ENCODE measurements at places on chromosomes 12 and 14.

DNA sequence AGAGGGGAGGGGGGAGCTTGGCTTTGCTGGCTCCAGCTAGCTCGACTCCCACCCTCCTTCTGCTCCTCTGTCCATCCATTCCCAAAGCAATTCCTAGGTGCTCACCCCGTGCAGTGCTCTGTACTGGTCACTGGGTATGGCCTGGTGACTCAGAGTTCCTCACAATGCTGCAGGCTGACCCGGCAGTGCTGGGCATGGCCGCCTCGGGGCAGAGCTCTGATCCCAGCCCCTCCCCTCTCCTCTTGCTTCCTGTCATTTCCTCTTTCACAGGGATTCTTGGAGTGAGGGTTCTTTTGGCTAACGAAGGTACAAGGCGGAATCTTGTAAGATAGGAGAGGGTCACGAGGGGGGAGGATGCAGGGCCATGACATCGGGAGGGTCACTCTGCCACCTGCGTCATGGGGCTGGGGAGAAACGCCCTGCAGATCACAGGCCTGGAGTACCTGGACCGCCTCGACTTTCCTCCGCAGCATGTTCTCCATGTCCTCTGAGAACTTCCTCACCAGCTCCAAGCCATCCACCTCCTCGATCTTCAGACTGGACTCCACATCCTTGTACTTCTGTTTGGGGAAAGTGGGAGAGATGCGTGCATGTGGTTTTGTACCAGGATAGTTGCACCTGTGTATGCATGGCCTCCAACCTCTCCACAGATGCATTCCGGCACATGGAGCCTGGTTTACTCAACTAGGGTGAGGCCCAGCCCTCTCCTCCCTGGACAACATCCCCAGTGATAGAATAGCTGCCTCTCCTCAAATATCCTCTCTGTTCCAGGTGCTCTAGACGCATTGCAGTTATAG is 5.7 kb downstream of the CACNA2D4 start:
- no peak for DNase-seq

DNA sequence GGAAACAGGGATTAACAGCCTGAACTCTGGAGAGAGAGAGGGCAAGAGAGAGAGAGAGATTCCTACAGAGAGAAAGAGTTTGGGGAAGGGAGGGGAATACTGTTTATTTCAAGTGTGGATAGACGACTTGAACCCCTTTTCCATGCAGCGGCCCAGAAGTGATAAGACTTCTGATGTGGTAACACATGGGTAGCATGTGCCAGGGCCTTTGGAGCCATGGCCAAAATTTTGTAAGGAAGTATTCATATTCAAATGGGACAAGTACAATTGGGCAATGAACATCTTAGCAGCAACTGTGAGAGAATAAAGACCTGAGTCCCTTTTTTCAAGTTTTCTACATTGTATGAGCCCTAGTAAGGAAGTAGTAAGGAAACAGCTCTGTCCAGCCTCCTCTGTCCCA is 42.4 kb upstream of the CCDC196 start:
- DNase-seq: no peak

DNA sequence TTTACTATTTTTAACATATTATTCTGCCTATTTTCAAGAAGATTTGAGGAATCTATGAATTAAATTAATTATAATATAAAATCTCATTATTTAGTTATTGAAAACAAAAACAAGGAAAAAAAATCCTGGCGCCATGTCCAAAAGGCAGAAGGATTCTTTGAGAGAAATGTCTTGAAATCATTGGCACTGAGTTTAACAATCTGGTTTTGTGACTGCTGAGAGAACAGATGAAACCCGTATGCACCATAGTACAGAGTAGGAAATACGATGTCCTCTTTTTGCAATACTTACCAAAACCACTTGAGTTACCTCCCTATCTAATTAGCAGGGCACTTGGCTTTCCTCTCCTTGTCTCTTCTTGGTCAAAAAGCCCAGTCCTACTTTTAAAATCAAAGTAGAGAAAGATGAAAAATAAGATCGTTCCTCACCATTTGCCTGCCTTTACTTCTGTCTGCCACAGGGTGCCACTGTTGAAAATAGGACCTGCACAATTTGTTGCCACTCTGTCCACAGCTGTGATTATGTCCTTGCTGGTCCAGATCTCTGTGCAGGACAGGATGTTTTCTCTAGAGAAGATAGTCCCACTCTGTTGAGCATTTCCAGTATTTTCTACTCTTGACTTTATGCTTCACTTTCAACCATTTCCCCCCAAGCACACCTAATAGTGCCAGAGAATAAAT is 179.7 kb downstream of the PDZRN4 start:
- no peak for DNase-seq

GRCh38 chr14:61179796-61180398 is 101.2 kb downstream of the TMEM30B start:
- DNase-seq: no peak

GRCh38 chr12:109793826-109794501 is 39.2 kb downstream of the TRPV4 start:
- DNase-seq: no peak

GRCh38 chr12:106418970-106419369 is 61.4 kb downstream of the POLR3B start:
- DNase-seq: no peak

DNA sequence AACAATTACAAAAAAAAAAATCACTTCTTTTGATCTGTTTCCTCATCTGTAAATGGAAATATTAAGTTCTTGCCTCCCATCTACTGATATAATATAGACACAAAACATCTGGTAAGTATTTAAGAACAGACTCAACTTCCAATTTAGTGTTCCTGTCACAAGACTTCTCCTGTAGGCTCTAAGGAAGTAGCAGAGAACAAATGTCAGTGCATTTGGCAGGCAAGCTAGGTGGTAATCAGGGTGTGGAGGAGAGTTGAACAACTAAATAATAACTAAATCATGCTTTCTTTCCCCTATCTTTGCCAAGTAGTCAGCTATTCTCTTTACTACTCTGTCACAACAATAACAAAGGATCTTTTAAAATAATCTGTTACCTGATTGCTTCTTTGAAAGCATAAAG is 22.1 kb downstream of the BAZ1A start:
- DNase-seq: no peak

GRCh38 chr12:106417926-106418910 is 60.7 kb downstream of the POLR3B start:
- no peak for DNase-seq

DNA sequence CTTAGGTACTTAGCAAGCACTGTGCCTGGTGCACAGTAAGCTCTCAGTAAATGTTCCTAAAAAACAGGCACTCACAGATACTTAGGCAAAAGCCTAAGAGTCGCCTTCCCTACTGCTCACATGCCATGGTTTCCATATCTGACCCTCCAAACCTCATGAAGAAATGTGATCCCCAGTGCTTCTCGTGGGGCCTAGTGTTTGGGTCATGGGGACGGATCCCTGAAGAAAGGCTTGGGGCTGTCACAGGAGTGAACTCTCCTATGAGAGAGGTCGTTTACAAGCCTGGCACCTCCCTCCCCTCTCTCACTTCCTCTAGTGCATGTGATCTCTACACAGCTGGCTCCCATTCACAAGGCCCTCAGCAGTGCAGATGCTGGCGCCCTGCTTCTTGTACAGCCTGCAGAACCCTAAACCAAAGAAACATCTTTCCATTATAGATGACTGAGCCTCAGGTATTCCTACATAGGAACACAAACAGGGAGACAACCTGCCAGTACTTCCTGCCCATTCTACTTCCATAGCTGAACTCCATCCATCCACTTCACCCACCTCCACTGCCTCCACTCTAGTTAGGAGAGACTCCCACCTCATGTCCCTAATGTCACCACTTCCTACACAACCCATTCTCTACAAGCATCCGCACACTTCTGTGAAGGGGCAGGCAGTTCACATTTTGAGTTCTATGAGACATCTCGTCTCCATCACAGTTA is 2.9 kb downstream of the SLC15A4 start:
- no peak for DNase-seq

DNA sequence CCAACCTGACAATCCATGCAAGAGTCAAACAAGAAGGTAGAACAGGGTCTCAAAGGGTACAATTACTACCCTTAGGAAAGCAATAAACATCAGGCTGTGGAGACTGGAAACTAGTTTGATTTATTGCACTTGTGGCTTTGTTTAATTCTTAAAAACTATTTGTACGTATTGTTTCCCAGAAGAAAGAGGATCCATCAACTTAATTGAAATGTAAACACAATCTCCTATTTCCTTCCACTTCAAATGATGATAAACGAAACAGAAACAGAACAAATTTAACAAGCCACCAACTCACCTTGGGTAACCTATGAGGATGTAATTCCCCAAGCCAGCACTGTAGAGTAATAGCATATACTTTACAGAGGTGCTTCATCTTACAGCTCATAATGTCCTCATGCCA is 8.0 kb downstream of the STXBP6 start:
- no peak for DNase-seq

- no peak for DNase-seq
These were observed 352.6 kb downstream of the BMP4 start for GRCh38 chr14:53603994-53604393.

DNA sequence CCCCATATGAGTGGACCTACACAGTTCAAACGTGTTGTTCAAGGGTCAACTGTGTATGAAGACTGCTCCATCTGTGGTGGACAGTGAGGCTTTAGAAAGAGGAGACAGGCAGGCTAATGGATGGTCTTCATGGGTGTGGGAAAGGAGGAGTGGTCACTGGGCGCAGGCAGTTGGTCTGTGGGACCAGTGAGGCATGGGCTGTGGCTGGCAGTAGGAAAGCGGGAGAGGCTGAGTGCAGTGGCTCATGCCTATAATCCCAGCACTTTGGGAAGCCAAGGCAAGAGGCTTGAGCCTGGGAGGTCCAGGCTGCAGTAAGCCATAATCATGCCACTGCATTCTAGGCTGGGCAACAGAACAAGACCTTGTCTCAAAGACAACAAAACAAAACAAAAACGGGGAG is 2.0 kb upstream of the NR4A1 start:
- no peak for DNase-seq

- no peak for DNase-seq
These were observed 2.6 kb downstream of the BCL7A start for GRCh38 chr12:122024132-122024785.

DNA sequence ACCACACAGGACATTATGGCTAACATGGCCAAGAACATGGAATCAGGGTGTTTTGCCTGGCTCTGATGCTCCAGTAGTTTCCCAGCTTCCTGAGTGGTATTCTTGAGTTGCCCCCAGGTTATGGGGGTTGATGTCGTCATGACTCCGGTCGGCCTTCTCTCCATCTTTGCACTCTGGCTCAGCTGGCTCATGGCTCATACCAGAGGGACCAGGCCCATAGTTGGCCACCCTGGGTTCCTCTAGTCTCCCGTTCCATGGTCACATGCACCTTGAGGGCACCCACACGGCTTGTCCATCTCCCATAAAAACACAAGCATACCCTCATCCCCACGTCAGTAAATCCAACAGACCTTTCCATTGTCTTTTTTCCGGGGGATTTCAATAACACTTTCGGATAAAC is 23.7 kb upstream of the MAPKAPK5 start:
- DNase-seq: no peak

- DNase-seq: peak; percentile 52
These were observed 1.4 kb downstream of the FIGNL2 start for GRCh38 chr12:51846911-51847642.

DNA sequence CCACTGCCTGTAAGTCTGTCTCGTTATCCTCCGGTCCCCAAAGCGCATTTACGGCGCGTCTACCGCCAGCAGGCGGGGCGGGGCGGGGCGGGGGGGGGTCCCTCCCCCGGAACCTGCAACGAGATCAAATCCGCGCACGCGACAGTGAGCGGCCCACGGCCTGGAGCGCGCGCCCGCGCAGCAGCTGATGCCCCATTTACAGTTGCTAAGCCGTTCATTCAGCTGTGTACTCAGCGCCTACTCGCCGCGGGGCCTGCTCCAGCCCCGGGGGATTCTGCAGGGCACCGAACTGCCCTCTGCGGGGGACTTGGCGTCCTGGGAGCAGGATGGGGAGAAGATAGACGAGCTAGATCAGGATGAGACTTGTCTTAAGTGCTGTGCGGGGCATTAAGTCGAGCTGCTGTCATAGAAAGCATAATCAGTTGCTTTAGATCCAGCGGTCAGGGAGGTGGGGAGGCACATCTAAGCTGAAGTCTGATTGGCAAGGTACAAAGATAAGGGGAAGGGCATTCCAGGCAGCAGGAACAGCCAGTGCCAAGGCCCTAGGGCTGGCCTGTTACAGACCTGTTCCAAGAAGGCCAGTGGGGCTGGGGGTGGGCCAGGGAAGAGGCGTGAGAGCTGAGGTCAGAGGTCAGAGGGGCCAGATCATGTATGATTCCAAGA is 1.4 kb upstream of the CCDC85C start:
- peak; percentile 67 for DNase-seq

GRCh38 chr12:60842181-60842580 is 1246.4 kb downstream of the SLC16A7 start:
- DNase-seq: no peak

DNA sequence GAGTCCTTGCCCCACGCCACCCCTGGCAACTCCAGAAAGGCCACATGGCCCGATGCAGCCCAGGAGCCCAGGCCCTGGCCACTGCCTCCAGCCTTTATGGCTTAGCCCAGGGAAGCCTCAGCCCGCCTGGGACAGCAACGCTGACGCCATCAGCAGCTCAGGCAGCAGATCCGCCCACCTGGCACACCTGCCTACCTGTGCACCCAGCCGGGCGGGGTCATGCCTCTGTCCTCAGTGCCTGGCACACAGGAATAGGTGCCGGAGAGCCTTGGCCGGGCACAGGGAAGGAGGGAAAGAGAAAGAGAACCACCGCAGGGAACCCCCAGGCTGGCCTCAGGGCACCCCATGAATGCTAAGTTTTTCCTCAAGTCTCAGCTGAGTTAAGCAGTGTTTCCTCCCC is 21.1 kb downstream of the BEGAIN start:
- no peak for DNase-seq

DNA sequence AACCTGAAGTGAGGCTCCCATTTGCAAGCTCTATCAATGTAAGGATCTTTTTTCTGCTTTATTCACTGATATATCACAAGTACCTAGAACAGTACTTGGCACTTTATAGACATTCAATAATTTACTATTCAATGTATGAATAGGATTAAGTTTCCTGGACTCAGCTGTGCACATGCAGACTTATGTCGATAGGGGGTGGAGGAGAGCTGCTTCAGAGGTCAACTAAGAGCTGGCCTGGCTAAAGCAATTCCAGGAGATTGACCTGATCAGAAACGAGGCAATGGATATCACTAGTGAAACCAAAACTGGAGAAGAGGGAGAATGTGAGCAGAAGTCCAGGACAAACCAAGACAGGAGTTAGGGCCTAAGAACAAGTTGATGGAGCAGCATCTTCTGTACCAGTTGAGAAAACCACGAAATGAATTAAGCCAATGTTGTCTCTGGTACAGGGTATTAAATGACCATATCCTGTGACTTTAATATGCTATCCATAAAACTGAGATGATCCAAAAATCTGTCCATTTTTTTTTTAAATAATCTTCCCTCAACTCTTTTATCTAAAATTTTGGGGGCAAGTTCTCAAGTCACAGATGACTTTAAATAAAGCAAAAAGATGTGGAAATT is 169.2 kb downstream of the PIK3C2G start:
- no peak for DNase-seq

DNA sequence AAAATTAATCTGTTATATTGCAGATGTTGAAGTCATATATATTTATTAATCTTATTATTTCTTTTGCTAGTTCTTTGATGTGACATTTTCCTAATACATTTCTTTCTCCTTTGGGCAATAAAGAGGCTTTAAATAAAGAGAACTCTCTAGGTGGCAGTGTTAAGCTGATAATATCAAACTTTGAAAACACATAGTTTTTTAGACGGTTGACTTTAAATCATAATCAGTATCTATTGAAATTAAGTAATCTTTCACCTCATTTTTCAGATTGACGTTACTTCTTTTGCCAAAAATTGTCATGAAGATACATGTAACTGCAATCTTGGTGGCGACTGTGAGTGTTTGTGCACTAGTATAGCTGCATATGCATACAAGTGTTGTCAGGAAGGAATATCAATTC is 130.8 kb upstream of the PTPRQ start:
- no peak for DNase-seq
